ENCODE measurements at places on chromosomes 7 and 10.
A peak's percentile ranks its signal among the peaks of the same experiment; 100 is the strongest.

DNA sequence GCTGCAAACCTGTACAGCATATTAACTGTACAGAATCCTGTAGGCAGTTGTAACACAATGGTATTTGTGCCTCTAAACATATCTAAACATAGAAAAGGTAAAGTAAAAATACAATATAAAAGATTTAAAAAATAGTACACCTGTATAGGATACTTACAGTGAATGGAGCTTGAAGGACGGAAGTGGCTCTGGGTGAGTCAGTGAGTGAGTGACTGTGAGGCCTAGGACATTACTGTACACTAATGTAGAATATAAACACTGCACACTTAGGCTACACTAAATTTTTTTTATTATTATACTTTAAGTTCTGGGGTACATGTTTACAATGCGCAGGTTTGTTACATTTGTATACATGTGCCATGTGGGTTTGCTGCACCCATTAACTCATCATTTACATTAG is 97.3 kb upstream of the STK17A start:
- DNase-seq, result no peak

DNA sequence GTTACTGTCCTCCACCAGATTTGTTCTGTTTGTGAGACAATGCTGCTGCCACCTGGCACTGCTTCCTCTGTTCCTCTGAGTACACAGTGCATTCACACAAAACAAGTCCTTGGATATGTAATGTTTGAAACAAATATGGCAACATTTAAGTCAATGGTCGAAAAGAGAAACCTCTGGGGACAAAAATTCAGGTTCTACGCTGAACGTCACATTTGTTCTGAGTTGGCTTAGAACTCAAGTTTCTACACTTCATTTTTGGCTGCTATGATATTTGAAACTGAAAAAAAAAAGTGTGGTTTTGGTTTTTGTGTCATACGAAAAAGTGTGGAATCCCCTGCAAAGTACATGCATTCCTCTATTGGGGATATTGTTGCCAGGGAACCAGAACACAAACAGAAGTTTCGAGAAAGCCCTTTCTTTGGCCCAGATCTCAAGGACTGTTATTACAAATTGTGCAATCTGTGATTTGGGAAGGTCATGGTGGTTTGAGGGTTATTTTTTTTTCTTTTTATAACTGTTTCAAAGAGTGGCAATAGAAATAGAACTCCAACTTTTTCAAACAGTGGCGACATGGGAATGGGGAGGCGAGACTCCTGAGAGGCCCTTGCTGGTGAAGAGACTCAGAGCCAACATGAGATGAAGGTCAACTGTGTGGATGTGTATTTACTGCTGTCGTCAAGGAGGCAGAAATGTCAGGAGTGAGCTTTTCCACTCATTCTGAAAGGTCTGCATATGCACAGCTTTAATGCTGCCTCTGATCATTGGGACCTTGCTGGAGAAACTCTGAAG is 127.5 kb downstream of the CUBN start:
- peak; percentile 93 for DNase-seq

- DNase-seq, result peak; percentile 61
These were observed 24.9 kb downstream of the SAMD9 start for GRCh38 chr7:93092757-93093370.

- DNase-seq, result no peak
These were observed 152.6 kb downstream of the CAMK1D start for GRCh38 chr10:12501841-12502525.

DNA sequence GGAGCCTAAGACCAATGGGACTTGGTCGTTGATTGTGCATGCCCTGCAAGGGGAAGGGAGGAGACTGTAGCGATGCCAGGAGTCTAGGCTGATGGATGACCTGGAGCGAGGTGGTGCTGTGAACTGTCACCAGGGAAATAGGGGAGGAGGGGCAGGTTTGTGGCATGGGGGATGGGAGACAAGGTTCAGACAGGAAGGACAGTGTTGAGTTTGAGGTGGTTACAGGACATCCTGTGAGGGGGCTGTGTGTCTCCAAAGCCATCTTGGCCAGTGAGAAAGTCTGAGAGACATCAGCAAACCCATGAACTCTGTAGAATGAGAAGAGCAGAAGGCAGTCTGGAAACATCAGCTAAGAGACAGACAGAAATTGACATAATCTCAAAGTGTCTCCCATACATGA is 38.5 kb upstream of the KDM7A start:
- no peak for DNase-seq

- DNase-seq, result no peak
These were observed 112.7 kb downstream of the ICA1 start for GRCh38 chr7:8149222-8149621.

DNA sequence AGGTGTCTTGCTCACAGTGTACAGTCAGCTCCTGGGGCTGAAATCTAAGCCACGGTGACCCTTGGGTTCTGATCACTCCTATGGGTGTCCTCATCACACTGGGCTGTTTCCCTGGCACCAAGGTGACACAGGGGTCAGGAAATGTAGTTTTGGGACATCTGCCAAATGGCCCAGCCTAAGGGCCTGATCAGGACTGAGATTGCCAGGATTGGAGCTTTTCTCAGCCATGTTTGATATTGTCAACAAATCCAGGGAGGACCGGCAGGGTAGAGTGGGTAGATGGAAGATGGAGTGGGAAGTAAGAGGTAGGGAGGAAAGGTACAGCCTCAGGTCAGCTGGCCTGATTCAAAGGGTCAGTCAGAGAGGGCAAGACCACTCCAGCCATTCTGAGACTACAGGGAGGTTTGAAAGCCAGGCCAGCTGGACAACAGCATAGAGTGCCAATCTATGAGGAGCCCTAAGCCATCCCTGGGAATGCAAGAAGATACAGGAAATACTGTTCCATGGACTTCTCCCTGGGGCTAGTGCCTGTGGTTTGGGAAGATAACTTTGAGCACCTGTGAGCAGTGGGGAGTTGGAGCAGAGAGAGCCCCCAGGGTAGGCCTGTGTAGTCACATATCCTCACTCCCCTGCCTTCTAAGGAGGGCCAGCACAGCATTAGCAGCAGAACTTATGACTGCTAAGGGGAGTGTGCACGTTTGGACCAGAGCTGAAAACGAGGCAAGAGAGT is 377.3 kb upstream of the ZMIZ1 start:
- no peak for DNase-seq

GRCh38 chr7:94393246-94394108 is 1.2 kb upstream of the COL1A2 start:
- peak; percentile 32 for DNase-seq

DNA sequence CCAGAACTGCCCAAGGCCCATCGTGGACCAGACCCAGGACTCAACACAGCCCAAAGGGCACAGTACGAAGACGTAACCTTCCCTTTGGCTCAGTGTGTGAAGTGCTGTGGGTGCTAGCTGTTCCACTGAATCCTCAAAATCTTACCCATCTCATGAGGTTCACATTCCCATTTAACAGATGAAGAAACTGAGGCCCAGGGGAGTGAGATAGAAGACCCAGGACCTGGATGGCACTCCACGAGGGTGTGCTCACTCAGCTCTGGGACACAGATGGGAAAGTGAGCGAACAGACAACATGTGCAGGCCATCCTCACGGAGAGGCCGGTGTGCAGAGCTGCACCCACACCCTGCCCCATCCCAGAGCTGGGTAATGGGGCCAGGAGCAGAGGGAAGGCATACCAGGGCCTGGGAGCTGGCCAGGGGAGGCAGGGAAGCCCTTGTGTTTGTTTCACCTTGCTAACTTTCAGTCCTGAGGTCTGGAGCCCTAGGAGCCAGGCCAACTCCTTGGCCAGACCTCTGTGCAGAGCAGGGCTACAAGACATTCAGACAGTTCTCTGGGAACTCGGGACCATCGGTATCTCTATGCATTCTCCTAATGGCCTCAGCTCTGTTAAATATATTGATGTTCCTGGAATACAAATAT is 100.3 kb upstream of the ZMIZ1 start:
- no peak for DNase-seq

- DNase-seq, result peak; percentile 31
These were observed 2.6 kb downstream of the CLDN15 start for GRCh38 chr7:101235050-101235449.

DNA sequence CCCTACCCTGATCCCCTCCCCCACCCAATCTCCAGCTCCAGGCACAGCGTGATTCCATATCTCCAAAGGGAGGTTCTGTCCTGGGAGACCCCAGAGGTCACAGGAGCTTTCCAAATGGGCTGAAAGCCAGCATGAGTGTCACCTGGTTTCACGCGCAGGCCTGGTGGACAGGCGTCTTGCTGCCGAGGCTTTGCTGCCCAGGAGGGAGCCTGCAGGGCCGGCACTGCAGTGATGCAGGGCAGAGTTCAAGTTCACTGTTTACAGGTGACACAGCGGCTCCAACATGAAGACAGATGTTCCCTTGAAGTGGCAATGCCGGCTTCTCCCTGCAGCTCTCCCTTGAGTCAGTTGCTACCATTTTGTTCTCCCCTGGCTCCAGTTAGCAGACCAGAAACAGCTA is 104.3 kb downstream of the TCERG1L start:
- no peak for DNase-seq

DNA sequence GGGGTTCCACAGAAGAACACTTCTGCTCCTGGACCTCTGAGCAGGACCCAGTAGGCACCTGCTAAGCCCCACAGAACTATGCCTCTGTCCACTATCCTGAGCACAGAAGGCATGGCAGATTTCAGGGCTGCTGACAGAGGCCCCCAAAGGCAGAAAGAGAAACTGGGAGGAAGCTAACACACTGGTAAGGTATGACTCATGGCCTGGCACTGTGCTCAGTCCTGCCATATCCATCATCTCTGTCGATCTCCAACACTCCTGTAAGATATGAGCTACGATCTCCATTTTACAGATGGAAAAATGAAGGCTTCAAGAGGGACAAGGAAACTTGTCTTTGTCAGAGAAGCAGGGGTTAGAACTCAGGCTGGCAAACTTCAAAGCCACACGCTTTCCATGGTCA is 62.2 kb downstream of the GRID1 start:
- DNase-seq, result no peak

- no peak for DNase-seq
These were observed 98.4 kb downstream of the ADARB2 start for GRCh38 chr10:1638889-1639419.

DNA sequence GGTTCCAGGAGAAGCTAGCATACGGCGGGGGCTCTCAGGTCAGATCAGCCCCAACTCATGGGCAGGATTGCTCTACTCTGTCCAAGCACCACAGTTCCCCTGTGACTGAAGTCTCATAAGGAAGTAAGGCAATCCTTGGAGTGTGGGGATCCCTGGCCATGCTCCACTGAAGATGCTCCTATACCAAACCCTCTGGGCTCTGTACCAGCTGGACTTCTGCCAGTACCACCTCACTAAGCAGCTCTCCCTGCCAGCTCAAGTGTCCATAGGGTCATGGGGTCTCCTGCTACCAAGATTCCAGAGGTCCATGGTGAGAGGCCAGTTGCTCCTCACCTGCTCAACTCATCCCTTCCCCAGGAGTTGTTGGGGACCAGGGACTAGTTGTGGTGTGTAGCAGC is 355.7 kb upstream of the STEAP1 start:
- DNase-seq, result no peak
